ENCODE measurements at places on chromosomes 2 and 18.
A peak's percentile ranks its signal among the peaks of the same experiment; 100 is the strongest.

DNA sequence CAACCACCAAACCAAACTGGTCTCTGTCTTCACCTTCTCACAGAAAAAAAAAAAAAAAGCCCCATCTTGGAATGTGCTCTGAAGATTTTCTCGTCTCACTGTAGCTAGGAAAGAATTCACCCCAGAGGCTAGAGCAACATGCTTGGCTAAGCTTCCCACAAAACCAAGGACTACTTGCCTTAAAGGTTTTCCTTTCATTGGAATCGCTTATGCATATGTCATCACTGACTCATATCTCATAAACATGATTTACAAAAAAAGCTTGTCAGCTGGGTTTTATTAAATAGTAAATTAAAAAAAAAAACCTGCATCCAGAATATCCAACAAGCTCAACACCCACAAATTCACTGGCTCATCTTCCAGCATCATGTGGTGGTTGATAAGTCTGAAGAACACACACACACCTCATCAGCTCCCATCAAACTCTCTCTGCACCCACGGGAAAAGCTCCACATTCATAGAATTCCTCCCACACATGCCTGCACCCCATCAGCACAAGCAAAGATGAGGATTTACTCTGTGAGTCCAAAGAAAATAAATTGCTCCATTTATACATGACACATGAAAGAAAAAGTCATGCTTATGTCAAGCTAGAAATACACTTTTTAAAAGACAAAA is 182.0 kb upstream of the TRIB2 start:
- no peak for DNase-seq

GRCh38 chr2:95669441-95669991 is 77.7 kb downstream of the TRIM43 start:
- no peak for DNase-seq

GRCh38 chr2:118046634-118047210 is 32.9 kb upstream of the CCDC93 start:
- peak; percentile 78 for DNase-seq

DNA sequence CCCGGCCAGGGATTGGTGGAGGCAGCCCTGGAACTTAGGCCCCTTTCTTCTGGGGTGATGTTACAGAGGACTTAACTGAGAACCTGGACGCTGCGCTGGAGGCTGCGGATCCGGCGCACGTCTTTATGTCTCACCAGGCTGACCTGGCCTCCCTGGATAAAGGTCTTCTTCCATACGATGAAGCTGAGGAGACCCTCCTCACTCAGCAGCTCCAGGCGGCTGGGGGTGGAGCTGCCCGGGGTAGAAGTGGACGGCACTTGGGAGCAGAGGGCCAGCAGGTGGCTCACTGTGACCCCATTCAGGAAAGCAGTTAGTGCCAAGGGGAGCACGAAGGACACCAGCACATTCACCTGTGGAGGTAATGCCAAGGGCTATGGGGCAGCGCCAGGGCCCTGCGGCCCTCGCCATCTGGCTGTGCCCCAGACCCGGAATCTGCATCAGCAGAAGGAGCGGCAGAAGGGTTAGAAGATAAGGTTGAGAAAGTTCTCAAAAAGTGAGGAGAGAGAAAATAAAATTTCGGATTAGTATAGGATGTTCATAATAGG is 8.0 kb downstream of the NTSR2 start:
- DNase-seq: no peak

- no peak for DNase-seq
Measured at GRCh38 chr2:135874777-135875365, 1.4 kb downstream of the MCM6 start.

DNA sequence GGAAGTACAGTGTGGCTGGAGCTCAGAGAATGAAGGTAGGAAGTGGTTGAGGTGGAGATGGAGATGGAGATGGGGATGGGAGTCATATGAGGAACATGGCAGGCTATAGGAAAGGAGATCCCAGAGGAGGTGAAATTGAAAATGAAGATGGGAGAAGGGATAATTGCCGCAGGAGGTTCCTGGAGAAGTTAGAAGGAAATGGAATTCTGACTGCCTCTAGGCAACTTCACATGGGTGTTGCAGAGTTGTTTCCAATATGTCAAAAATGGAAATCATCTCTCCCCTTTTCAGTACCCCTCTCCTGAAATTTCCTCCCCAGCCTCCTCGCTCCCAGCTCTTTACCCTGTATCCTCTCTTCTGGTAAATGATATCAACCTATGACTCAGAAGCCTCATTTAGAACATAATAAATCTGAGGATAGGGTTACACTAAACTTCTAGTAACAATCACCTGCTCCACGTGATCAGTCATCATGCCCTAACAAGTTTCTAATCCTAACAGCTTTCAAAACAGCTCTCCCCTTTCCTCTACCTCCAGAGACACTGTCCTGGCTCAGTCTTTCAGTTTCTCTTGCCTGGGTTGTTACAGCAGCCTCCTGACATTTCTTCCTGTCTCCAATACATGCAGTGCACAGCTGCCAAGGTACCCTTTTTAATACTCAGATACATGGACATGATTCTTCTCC is 201.9 kb upstream of the RBMS1 start:
- peak; percentile 58 for DNase-seq

DNA sequence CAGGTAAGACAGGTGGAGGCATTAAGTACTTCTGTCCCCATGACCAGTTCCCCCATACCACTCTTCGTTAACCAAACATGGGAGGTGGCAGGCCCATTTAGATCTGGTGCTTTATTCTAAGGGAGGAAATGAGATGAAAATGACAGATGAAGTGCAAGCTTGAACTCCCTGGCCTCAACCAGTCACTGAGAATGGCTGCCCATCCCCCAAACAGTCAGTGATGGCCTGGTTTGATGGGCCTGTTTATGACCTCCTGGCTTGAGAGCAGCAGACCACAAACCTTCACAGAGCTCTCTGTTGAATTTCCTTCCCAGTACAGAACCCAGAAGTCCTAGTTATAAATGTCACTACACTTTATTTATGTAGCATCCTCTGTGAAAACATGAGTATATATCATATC is 31.1 kb downstream of the EPAS1 start:
- no peak for DNase-seq

DNA sequence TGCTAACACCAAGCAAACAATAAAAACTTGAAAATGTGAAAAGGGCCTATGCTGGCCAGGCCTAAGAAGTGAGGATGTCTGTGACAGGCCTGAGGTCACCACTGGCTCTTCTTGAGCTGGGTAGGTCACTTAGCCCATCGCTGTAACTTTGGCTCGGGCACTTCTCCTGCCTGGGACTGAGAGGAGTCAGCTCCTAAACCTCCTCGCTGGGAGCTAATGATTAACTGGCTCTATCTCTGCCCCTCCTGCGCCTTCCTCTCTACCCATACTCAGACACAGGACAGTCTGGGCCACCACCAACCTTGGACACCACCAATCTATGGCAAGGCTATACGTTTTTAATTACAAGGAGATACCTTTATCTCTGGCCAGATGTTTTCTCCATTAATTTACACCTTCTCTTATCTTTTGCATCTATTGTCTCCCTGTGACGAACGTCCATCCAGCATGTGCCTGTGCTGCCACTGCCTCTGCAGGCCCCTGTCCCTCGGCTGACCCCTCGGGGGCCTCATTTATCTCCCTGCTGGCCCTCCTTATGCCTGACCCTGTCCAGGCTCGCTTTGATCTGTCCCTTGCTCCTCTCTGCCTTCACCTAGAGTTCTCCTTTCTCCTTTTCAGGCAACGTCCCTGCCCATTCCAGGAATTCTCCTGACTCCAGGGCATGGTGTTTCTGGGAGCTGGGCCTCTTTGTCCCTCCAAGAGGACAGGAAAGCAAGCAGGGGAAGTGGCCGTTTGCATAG is 149.1 kb upstream of the GATA6 start:
- peak; percentile 51 for DNase-seq

- no peak for DNase-seq
Measured at GRCh38 chr2:241695651-241696050, 6.2 kb upstream of the ING5 start.

GRCh38 chr2:152413228-152414030 is 78.5 kb downstream of the FMNL2 start:
- DNase-seq: no peak

DNA sequence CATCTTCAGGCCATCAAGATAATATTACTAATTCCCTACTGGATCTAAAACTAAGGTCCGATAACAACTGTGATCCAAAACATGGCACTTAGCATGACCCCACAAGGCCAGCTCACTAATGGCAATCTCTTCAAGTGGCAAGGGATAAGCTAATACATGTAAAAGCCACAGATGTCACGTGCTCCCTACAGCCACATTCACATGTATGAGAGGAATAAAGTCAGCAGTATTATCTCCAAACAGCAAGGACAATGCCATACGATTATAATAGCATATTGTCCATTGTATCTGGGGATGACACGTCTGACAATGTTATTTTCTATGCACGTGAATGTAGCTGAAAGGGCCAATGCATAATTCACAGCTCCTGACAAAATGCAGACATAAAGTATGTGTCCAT is 56.0 kb downstream of the KLF7 start:
- no peak for DNase-seq

DNA sequence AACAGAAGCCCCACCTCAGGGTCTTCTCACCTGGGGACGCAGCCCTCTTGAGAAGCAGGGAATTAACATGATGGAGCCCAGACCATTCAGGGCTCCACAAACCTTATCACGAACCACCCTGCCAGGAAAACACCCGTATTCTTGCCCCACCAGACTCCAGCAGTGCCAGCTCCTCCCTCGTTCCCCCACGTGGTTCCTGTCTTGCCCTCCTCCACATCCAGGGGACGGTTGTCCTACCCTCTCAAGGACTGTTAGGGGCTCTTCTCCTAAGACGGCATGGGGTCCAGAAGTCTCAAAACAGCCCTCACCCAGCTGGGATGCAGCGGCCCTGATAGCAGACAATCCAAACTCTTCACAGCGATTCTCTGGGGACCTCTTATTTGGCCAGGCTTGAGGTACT is 372.2 kb upstream of the HS6ST1 start:
- DNase-seq: no peak

GRCh38 chr2:154677401-154677800 is 21.1 kb upstream of the KCNJ3 start:
- DNase-seq: no peak

GRCh38 chr2:142315346-142315745 is 184.5 kb upstream of the LRP1B start:
- DNase-seq: no peak

- no peak for DNase-seq
Measured at GRCh38 chr2:4965556-4966320, 726.4 kb upstream of the SOX11 start.

- peak; percentile 13 for DNase-seq
Measured at GRCh38 chr2:165610591-165611029, 141.1 kb downstream of the CSRNP3 start.

- DNase-seq: no peak
Measured at GRCh38 chr2:105790461-105791149, 45.9 kb downstream of the NCK2 start.

- DNase-seq: no peak
Measured at GRCh38 chr2:239828192-239828972, 196.8 kb downstream of the NDUFA10 start.

DNA sequence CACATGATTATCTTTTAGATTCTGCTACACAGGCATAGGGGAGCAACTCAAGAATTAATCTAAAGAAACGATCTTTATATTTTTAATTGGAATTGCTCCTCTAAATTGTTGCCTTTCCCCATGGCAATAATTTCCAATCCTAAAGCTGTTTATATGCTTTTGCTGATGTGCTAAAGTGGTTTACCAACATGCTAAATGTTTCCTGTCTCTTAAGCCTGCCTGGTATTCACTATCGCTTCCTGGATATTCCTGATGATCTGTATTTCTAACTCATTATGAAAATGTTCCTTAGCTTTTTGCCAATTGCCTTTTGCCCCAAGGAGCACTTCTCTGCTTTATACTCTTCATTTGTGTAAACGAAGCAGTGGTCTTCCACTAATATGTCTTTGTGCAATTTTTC is 65.8 kb downstream of the PTPN2 start:
- DNase-seq: no peak

DNA sequence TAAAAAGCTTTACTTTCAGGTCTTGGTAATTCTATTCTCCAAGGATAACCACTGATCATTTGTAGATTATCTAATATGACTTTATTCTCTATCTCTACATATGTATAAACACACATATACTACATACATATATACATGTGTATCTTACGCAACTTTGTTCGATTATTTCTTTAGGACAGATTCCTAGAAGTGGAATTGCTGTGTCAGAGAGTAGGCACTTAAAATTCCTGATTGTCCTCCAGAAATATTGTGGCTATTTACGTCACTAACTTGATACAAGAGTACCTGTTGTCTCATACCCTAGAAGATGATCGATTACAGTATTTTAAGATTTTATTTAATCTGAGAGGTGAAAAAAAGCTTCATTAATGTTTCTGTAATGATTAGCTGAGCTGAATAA is 57.9 kb downstream of the FAM98A start:
- no peak for DNase-seq

- DNase-seq: no peak
Measured at GRCh38 chr18:75526038-75526437, 98.5 kb upstream of the SMIM21 start.

DNA sequence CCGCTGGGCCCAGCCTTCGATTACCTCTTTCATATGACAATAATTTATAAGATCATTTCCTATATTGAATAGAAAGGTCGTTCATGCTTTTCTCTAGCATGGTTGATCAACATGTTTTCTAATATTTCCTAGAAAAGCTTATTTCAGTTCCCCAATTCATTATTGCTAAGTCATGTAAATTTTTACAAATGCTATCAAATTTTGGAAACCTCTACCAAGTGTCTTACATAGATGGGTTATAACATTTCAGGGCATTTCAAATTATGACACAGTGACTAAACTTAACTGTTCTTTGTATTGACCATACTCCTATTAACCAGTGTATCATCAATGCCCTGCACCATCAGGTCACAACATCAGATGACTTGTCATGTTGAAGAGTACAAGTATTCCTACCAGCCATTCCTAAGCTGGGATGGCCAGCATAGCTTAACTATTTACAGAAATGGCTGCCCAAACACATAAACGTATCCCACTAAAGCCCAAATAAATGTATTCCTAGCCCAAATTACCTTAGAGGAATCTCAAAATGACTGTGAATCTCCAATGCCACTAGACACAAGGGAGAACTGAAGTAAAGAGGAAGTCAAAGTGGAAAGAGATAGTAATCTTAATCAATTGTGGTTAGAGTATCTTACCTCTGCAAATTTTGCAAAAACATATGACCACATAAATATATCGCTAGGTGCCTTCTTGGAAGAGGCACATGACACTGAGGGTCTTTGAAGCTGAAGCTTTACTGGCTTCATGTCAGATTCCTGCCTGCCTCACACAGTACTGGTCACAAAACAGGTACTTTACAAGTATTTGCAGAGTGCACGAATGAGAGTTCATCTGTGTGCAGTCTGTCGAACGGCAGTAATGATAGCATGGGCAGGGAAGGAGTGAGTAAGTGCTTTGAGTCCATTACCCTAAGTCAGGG is 87.3 kb upstream of the TLK1 start:
- no peak for DNase-seq

DNA sequence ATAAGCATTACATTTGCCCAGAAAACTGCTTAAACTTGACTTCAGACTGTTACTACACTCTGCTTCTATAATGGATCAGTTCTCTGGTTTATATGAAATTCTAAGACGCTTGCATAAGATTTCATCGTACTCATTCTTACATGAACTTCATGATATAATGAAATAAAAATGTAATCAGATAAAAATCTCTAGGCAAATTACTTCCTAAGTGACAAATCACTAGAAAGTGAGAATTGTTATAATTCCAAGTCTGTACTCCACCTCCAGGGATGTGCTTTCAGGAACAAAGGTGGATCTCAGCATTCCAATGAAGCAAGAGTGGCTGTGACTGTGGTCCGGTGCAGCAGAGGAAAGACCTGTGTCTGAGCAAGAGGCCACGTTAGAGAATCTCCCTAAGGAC is 226.2 kb downstream of the PIEZO2 start:
- no peak for DNase-seq

- DNase-seq: peak; percentile 98
Measured at GRCh38 chr2:85611705-85612587, at the start of gene C2orf68. TSS of gene C2orf68 (minus strand) at chr2:85612066. CDS start at chr2:85611984, 82 bp downstream.

GRCh38 chr18:26466026-26466425 is 82.3 kb downstream of the KCTD1 start:
- DNase-seq: no peak
